ENCODE measurements at places on chromosomes 3 and 15.

GRCh38 chr15:41698779-41699178 lies 38.6 kb downstream of the MGA start:
- no peak for DNase-seq

DNA sequence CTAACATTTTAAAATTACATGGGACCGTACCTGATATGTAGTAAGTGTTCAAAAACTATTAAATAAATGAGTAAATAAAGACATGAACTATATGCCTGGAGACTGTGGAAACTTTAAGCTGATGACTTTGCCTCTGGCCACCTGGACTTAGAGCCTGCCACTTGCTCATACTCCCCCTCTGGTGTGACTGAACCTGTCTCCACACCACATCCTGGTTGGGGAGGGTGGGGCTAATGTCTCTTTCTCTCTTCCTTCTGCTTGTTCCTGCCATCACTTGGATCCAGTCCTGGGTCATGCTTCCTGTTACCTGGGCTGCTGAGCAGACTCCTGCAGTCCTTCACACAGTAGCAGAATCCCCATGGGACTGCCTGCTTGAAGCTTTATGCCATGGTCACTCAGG lies 8.2 kb upstream of the TMEM158 start:
- DNase-seq: no peak

DNA sequence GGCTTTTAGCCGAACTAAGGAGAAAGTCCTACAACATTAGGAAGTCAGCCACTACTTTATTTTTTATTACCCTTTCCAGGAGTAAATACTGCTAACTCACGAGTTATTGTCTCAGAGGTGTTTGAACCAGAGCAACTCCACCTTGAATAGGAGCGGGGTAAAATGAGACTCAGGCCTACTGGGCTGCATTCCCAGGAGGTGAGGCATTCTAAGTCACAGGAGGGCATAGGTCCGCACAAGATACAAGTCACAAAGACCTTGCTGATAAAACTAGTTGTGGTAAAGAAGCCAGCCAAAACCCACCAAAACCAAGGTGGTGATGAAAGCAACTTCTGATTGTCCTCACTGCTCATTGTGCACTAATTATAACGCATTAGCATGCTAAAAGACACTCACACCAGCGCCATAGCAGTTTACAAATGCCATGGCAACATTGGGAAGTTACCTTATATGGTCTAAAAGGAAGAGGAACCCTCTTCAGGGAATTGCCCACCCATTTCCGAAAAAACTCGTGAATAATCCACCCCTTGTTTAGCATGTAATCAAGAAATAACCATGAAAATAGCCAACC lies 555.9 kb downstream of the IGSF11 start:
- no peak for DNase-seq

GRCh38 chr3:188721312-188721711 lies 450.5 kb upstream of the TPRG1 start:
- no peak for DNase-seq

DNA sequence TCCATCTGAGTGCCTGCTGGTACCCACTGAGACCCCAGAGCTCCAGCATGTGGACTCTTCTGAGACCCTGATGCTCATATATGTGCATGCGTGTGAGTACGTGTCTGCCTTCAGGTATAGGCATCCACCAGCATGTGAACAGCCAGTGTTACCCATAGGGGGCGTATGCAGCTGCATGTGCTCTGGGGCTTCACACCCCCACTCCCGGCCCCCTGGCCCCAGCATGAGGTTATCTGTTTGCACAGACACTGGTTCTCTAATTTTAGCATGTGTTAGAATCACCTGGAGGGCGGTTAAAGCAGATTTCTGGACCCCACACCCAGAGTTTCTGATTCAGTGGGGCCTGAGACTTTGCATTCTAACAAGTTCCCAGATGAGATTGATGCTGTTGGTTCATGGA lies 824 bp upstream of the CILP start:
- peak; percentile 13 for DNase-seq

DNA sequence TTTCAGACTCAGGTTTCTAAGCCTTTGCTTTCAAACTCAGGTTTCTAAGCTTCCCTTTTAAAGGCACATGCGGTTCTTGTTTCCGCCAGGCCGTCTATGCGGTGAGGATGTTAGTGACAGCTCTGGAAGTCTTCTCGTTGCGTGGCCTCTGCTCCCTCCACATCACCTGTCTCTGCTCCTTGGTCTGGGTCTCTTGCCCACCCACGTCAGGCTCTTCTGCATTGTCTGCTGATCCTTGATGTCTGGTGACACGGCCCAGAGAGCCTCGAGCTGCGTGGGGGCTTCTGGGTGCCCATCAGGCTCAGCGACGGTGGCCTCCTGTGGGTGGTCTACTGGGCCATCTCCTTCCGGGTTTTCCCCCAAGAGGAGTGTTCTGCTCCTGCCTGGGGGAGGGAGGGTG lies 30.5 kb downstream of the KLF13 start:
- DNase-seq: no peak

DNA sequence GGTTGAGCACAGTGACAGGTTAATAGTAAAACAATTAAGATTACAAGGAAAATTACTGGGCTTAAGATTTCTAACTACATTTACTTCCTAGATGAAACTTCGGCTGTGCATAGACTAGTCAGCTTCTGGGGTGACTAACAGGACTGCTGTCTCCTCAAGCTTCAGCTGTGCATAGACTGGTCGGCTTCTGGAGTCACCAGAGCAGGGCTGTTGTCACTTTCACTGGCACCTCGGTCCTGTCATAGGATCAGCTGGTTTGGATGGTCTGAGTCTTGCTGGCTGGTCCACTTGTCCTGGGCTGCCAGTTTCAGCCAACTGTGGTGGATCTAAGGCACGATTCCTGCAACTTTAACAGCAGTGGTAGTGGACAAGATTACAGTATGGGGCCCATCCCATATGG lies 23.9 kb upstream of the ACAD9 start:
- DNase-seq: no peak

GRCh38 chr15:89654847-89655805 lies at the start of gene KIF7:
TSS of gene KIF7 (minus strand) at chr15:89655467. CDS start at chr15:89652930, 2,537 bp downstream.
- DNase-seq: peak; percentile 44

DNA sequence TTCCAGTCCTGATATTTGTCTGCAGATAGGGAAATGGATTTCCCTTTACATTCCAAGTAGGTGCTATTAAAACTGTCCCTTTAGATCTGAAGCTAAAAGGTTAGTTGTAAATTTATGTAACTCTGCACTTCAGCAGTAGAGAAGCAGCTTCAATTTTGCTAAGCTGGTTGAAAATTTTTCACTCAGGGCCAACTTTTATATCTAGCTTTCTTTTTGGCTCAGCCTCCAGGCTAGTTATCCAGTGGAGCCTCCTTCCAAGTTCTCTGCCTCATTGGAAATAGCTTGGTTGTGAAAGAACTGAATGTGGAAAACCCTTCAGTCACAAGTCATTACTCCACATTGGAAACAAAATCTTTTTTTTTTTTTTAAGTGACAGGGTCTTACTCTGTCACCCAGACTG lies 8.2 kb upstream of the ZNF660 start:
- no peak for DNase-seq

- DNase-seq: no peak
Measured at GRCh38 chr3:130779031-130779430, 32.4 kb upstream of the PIK3R4 start.

DNA sequence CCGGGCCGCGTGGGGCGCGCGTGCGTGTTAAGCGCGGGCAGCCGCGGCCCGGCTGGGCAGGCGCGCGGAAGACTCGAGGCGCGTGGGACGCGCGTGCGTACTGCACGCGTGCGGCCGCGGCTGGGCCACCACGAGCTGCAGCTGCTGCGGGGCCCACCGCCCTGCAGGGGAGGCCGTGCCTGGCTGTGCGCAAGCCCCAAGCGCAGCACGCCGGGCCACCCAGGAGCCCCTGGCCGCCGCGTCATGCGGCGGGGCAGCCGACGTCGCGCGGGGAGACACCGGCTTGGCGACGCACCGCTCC lies 590 bp upstream of the TRIM71 start:
- no peak for DNase-seq

DNA sequence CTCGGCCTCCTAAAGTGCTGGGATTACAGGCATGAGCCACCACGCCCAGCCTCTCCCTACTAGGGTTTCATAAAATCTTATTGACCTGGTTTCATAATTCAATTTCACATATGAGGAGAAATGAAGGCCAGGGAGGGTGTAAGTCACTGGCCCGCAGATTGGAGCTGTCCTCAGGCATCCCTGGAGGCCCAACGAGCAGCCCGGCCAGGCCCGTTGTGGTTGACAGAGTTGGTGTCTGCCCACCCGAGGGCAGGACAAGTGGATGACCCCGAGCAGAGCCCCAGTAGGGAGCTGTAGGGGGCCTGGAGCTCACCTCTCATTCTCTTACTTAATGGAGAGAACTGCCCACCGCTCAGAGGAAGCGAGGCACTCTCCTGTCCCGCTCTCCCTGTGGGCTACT lies 78.9 kb downstream of the CPN2 start:
- DNase-seq: no peak

DNA sequence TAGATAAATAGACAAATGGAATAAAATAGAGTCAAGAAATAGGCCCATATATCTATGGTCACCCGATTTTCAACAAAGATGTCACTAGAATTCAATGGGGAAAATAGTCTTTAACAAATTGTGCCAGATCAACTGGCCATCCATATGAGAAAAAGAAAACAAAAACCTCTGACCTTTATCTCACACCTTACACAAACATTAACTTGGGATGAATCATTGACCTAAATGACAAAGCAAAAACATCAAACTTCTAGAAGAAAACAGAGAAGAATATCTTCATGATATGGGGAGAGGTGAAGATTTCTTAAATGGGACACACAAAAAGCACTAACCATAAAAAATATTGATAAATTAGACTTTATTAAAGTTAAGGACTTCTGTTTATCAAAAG lies 31.9 kb downstream of the ITGA11 start:
- no peak for DNase-seq

DNA sequence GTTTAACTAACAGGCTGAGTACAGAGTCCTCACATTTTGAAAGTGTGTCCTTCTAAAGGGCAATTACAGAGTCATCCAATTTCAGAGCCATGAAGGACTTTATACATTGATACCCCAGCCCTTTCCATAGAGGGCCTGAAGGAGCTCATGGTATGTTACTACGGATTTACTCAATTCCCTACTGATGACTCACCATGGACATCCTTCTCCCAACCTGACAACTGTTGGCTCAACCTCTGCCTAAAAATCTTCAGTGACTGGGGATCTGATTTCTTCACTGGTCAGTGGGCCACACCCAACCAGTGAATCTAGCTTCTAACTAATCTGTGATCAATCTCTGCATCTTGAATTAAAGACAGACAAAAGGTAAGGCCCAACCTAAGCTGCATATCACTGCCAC lies 963.4 kb upstream of the CFAP20DC start:
- DNase-seq: no peak

GRCh38 chr3:33729993-33730392 lies 11.9 kb upstream of the CLASP2 start:
- DNase-seq: no peak

- no peak for DNase-seq
Measured at GRCh38 chr15:59392299-59392698, 19.6 kb upstream of the MYO1E start.

DNA sequence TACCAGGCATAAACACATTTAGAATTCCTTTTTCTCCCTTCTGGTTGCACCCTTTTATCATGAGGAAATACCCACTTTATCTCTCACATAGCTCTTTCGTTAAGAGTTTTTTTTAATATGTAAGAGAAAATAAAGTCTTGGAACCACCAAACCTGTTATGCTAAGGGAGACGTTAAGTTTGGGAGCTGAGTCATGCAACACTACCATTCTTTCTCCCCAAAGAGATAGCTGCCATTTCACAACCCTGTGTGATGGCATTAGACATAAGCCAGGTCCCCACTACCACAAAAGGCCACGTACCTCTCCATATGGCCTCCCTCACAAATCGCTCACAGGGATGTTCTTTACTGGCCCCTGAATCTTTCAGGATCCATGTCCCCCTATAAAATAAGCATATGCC lies 7.6 kb upstream of the NIPA1 start:
- no peak for DNase-seq

- DNase-seq: no peak
Measured at GRCh38 chr3:125212091-125212508, 448 bp downstream of the SLC12A8 start.

DNA sequence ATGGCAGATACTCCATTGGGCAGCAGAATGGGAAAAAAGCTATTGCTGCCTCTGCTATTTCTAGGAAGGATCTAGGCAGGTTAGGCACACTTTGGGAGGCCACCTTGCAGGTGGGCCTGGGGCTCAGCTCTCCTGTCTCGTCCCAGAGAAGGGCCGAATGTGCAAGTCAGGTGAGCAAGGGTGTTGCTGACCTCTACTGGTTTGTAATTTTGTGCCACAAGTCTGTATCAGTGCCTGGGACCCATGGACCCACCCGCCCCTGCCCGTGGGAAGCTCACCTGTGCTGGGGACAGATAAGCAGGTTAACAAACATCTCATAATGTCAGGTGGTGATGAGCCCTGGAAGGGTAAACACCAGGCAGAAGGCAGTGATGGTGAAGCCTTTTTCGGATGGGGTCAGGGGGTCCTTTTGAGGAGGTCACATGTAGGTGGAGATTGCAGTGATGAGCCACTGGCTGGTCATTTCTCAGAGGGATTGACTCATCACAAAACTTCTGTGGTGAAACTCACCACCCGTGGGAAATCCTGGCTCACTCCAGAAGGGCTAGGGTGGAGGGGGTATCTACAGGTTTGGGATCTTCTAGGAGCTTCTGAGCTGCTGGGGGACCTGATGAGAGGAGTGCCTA lies 161.3 kb downstream of the KLF13 start:
- peak; percentile 43 for DNase-seq

DNA sequence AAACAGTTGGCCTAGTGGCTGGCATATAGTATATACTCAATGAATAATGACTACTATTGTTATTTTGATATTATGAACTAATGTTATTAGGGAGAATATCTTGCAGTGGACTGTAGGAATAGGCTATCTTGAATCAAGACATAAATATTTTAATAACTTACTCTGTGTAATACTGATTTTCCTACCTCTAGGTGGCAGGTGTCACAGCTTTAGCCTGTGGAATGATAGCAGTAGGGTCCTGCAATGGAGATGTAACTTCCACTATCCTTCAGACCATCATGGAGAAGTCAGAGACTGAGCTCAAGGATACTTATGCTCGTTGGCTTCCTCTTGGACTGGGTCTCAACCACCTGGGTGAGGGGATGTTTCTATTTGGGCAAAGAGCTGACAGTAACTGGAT lies 6.5 kb downstream of the PSMD2 start:
- no peak for DNase-seq

- no peak for DNase-seq
Measured at GRCh38 chr3:184687363-184688015, 24.4 kb downstream of the MAGEF1 start.

- no peak for DNase-seq
Measured at GRCh38 chr3:107258300-107258699, 118.9 kb upstream of the CCDC54 start.

GRCh38 chr15:71451130-71451529 lies 335.9 kb downstream of the THSD4 start:
- DNase-seq: no peak

GRCh38 chr3:13161021-13161759 lies 88.0 kb upstream of the IQSEC1 start:
- DNase-seq: no peak

GRCh38 chr3:168984872-168985271 lies 678.6 kb downstream of the MECOM start:
- no peak for DNase-seq

Measured in NCI-H524 (cell line).